ENCODE measurements at places on chromosomes 5 and 9.
A peak's percentile ranks its signal among the peaks of the same experiment; 100 is the strongest.

- DNase-seq = no peak
Observed at GRCh38 chr9:72951520-72952380, 1.1 kb downstream of the ALDH1A1 start.

DNA sequence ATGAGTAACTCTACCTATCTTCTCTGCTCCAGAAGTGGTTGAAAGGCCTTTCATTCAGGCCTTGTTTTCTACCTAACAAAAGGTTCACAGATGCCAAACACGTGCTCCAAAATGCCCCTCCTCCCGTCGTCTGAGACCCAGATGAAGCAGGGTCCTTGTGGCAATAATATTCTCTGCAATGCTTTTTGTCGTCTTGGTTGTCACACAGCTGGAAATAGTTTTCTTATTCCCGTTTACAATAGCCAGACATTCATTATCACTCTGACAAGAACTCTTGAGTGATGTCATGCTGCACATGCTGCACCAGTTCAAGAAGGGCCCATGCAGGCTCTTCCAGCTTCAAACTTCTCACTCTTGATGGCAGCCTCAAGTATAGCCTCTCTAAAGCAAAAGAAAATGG is 7.8 kb downstream of the LPAR1 start:
- DNase-seq = no peak

DNA sequence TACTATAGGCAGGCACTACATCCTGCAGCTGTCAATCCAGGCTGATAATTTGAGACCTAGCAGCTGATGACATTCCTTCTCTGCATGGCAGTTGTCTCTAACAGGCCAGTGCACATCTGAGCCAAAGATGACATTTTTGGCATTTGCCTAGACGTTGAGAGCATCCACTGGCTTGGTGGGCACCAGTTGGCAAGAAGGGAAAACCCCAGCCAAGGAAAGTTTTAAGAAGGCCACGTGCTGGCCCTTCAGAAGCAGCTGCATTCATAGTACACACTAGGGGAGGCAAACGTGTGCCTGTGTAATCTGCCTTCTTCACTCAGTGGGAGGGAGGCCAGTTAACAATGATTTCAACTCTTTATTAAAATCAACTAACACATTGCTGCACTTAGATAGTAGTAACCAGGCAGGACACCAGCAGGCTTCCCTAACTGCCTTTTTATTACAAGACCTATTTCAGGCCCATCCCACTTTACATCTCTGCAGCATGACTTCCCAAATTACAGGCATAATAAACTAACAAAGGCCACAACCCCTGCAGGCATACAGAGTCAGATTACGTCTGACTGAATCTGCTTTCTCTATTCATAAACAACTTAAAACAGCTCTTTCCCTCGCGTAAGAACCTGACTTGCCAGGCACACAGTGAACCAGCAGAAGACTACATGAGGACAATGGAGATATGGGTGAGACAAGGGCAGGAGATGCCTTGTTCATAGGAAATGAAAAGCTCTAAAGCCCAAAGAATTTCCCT is 576.3 kb downstream of the PDE4D start:
- DNase-seq = no peak

- DNase-seq = no peak
Observed at GRCh38 chr5:13403351-13403750, 541.1 kb downstream of the DNAH5 start.

DNA sequence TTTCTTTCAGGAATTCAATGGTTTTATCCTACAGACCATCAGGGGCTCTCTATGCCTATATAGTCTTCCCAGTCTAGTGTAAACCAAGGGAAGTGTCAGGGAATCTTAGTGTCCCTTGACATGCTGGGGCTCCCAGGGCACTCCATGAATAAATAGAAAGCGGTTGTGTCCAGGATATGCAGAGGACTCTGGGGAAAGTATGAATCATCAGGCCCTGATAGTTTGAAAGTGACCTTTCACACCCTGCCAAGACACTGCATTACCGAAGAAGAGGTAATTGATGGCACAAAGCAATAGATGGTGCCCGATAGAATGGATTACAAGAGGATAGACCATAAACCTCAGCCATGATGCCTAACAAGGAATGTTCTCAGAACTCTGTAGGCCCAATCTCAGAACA is 163.3 kb upstream of the DAPK1 start:
- DNase-seq = no peak

- no peak for DNase-seq
Observed at GRCh38 chr5:65172486-65173129, 309.1 kb downstream of the ADAMTS6 start.

DNA sequence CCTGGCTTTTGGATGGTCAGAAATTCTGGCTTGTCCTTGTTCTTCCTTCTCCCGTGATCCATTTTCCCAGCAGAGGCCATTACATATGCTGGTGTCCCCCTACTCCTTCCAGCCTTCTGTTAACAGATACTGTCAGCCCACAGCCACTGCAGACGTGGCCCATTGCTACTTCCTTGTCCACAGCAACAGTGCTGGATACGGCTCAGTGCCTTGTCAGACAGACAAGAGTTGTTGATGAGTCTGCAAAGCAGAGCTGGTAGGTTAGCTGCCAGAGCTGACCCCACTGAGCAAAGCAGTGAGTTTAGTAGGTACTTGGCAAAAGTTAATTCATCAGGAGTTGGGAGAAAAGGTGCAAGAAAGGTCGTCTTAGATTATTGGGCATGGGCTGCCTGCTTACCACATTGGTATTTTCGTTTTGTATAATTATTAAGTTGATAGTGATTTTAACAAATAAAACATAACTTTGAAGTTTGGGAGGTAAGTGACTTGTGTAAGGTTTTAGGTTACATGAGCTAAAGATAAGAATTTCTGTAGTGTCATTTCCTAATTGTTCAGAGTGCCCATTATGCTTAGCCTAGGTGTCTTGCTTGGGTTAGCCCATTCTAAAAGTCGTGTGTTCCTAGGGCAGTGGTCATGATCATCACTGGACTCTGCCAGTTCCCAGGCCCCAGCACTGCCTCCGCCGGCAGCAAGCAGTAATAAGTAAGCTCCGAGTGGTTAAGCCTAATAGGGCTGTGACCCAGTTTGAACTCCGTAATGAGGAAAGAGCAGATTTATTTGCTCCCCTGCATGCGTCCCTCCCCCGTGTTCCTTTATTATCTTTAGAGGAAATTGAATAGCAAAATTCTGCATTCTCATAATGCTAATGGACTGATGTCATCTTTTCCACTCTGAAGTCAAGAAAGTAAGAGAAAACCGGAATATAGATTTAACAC is 292.0 kb downstream of the FANCC start:
- no peak for DNase-seq

- DNase-seq = no peak
Observed at GRCh38 chr5:52204310-52204709, 583.4 kb upstream of the ITGA1 start.

DNA sequence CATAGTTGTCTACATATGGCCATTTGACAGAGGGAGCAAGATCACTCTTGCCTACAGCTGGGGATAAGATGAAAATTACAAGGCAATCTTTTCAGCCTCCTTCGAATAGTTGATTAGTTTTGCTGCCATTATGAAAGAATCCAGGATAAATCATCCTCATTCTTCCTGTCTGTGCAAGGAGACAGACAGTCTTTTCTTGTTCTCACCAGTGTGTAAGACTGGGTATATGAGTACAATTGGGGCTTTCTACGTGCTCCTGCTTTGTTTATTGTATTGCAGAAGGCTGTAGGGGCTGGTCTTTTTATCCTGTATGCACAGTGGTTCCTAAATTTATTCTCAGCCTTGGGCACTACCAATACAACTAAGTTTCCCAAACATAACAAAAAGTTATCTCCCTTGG is 76.8 kb downstream of the SPEF2 start:
- DNase-seq = no peak

GRCh38 chr9:133246562-133246961 is 28.4 kb downstream of the ABO start:
- DNase-seq = no peak

- DNase-seq = no peak
Observed at GRCh38 chr9:137688725-137689124, 69.9 kb downstream of the EHMT1 start.

DNA sequence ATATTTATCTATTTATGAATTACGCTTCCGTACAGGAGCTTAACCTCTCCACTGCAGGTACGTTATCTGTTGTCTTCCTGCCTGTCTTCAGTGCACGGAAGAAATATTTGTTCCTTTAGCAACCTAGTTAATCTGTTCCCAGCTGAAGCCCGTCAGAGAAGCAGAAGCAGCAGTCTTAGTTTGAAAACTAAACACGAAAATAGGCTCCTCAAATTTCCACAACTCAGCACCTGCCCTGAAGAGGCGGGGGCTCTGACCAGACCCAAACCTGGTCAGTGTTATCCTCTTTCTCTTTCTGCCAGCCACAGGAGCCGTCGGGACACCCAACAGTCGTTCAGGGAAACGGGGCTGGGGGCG is 462 bp downstream of the NUDCD2 start:
- DNase-seq = no peak

- no peak for DNase-seq
Observed at GRCh38 chr9:124132671-124133147, 121.1 kb downstream of the LHX2 start.

- no peak for DNase-seq
Observed at GRCh38 chr5:119789406-119790117, 160.2 kb downstream of the FAM170A start.

- no peak for DNase-seq
Observed at GRCh38 chr5:92081958-92082712, 699.0 kb upstream of the ARRDC3 start.

- no peak for DNase-seq
Observed at GRCh38 chr5:132321109-132321721, 27.0 kb downstream of the SLC22A4 start.

DNA sequence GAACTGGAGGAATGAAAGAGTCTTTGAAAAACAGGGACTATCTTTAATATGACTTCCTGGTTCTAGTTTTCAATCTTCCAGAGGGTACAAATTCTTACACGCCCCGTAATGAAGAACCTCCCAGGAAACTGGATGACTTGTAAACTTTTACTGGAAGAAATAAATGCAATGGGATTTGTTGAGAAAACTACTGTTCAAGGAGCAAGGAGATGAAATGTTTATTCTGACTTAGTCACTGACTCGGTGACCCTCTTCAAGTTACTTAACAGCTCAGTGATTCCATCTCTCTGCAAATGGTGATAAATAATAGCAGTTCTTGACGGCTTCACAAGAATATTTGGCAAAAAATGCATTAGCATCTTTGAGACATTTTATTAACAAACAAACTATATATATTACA is 858.6 kb downstream of the PTPRD start:
- DNase-seq = no peak

GRCh38 chr9:19174127-19174912 is 47.0 kb upstream of the PLIN2 start:
- peak; percentile 23 for DNase-seq

Data from NCI-H1930 (cell line).